T-helper 2 cell (primary cell): ENCODE measurements at places on chromosomes 13 and 19.

DNA sequence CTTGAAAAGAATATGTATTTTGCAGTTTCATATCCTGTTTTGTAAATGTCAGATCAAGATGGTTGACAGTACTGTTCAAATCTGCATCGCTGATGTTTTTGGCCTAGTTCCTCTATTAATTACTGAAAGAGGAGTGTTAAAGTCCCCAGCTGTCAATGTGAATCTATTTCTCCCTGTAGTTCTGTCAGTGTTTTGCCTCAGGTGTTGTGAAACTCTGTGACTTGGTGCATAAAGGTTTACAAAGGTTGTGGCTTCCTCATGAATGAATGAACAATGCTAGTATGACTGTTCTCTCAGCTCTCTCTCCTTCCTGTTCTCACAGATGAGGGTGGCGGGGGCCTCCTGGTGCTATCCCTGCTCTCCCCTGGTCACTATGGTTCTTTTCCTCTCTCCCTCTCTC is 142.4 kb downstream of the MYCBP2 start:
- peak; percentile 80 for DNase-seq

DNA sequence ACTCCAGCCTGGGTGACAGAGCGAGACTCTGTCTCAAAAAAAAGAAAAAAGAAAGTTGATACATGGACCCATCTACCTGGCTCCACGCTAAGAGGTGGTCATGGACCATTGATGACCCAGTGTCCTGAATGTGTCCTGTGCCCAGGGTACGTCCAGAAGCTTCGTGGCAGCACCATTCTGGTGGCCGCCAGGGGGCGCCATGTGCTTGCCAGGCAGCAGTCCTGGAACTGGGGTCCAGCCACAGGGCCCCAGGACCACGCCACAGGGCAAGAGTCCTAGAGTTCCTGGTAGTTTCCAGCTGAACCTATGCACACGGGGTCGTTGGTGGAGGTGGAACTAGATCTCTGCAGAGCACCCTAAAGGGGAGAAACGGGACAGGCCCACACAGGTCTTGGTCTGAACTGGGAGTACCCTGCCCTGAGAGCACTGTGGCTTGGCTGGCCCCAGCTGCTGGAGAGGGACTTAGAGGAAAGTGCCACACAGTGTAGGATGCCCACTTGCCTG is 19.9 kb upstream of the FBXO27 start:
- peak; percentile 47 for DNase-seq

GRCh38 chr19:50490991-50491472 is 14.4 kb upstream of the GARIN5A start:
- DNase-seq: no peak

DNA sequence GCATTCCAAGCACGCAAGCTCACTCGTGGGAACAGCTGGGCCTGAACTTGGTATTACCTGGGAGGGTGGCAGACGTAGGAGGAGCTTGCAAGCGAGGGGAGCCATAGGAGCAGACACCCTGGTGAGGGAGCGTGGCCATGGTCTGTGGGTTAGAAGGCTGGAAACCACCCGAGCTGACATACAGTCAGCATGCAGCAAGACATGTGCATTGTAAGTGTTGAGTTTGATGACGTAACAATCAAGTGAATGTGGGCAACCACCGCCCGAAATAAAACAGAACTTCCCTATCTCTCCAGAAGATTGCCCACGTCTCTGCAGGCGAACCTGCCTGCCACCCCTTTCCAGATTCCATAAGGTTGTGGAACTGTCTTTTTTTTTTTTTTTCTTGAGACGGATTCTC is 26.8 kb downstream of the UBXN6 start:
- DNase-seq: no peak

DNA sequence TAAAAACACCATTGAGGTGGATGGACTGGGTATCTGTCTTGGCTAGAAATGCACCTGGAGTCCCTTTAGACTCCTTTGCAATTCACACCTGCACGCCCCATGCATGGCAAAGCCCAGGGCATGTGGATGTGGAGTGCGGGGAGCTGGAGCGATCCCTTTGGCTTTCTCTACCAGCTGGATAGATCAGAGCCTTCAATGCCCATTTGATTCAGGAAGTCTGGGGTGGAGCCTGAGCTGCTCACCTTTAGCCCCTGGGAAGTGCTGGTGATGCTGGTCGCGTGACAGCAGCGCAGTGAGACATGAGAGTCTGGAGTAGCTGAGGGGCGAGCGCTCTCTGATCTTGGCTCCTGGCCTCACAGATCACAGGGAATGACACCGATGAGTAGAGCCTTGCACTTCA is 4.8 kb upstream of the ZNF536 start:
- DNase-seq: no peak

GRCh38 chr19:46748325-46749109 is 2.3 kb upstream of the STRN4 start:
- DNase-seq: peak; percentile 65

- no peak for DNase-seq
These were observed 96.8 kb upstream of the KLF12 start for GRCh38 chr13:74230984-74231501.

GRCh38 chr19:18480006-18480691 is 41.7 kb downstream of the ELL start:
- no peak for DNase-seq
